ENCODE measurements at places on chromosomes 7 and 10. TPM values are rescaled to one million over a fixed set of nuclear protein-coding genes. Genes with fewer than 3 reads are reported as not detected.
A peak's percentile ranks its signal among the peaks of the same experiment; 100 is the strongest.

MACC1 gene
- total RNA-seq, result 0.26 TPM

AKR1D1 gene
- not detected for total RNA-seq

EPC1 gene
- total RNA-seq, result 19.3 TPM

PMS2 gene
- 28.1 TPM for total RNA-seq

GRCh38 chr10:25036381-25036780 lies 20.0 kb downstream of the THNSL1 start:
- no peak for DNase-seq

DNA sequence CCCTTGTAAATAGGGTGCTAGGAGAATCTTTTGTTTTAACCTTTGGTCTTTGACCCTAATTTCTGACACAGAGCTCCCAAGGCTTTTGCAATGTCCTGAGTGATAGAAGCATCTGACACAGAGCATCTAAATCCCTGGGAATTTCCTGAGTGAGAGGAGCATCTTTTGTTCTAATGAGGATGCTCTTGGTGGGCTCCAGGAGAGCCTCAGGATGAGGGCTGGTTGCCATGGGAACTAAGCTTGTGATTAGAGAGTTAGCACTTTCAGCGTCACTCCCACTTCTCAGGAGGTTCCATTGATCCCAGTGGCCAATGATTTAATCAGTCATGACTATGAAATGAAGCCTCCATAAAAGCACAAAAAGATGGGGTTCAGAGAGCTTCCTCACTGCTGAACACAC lies 264.8 kb downstream of the KIF20B start:
- no peak for DNase-seq

DNA sequence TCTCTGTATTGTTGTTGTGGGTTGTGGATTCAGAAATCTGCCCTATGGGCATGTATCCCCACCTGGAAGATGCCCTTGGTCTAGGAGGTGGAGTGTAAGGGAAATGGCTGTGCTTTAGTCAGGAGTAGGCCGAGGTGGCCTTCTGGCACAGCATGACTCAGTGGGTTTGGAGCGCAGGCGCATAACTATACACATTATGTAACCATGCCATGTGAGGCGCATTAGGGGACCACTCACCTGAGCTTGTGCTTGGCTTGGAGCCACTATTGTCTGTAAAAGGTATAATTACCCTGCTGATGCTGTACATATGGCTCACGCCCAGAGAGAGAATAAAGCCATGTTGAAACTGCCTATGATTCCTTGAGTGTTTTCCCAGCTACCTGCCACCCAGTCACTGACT lies 20.6 kb upstream of the ADAMTS14 start:
- DNase-seq, result no peak

DNA sequence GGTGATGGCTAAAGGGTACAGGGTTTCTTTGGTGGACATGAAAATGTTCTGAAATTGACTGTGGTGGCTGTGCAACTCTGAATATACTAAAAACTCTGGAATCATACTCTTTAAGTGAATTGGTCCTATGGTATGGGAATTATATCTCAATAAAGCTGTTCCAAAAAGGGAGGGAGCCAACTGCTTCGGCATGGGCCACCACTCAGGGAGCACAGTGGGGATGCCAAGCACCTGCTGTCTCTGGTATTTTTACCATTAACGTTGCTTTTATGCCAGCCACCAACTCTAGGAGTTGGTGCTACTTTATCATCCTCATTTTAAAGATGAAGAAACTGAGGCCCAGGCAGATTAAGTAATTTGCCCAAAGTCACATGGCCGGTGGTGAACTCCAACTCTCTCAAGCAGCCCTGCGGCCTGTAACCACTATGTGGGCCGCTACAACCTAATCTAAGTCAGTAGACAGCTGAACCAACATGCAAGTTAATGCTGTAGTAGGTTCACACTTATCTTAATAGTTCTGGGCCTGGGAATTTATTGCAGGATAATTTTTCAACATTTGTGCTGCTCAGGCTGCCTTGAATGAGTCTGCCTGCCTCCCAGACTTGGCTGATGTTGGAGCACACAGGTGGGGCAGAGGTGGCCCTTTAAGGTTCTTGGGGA lies 20.8 kb downstream of the SH3PXD2A start:
- DNase-seq, result no peak

DNA sequence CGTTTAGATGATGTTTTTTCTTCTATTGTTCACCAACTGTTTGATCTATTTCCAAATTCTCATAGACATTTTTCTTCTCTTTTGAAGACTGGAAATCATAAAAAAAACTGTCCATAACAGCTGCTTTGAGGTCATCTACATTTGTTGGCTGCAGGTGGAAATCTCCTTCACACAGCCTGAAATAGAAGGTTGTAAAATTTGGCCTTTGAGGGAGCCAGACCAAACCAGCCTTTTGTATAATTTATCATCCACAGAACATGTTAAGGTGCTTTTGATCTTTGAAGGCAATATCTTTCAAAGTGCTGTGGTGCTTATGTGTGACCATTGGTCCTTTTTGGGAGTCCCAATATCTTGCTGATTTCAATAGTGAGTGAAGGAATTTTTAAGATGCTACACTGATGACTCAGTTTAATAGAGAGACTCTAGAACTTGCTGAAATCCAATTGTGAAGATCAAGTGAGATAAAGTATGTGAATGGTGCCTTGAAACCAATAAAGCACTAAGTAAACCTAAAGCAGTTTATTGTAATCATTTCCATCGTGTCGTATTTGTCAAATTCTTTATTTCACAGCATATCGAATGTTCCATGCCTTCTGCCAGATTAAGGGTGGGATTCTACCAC lies 5.4 kb downstream of the FERD3L start:
- no peak for DNase-seq

DNA sequence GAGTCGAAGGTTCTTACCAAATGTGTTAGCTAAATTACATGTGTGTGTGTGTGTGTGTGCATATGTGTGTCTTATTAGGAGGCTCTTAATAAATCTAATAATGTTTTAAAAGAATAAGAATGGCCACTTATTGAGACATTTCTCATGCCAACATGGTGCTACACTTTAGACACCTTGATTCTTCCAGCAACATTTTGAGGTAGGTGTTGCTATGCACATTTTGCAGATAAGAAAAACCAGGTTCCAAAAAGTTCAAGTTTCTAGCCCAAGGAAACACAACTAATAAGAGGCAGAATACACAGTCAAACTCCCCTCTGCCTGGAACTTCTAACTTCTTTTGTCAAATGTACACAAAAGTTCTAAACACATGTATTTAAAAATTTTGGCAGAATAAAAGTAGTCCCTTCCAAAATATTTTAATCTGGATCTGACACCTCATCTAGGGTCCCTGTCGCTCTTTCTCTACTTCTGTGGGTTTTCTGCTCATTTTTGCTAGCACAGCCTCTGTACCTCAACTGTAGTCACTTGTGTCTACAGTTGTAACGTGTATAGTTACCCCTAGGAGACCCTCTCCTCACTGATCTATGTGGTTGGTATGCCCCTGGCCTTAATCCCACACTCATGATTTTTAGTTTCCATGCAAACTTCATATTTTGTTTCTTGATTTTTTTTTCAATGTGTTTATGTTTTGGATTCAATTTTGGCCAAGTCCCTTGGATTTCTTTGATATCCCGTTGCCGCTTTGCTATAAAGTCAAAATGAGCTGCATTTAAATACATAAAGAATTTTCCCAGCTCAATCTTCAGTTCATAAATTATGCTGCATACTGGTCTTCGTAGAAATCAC lies 4.3 kb downstream of the ANKRD1 start:
- DNase-seq, result no peak

DNA sequence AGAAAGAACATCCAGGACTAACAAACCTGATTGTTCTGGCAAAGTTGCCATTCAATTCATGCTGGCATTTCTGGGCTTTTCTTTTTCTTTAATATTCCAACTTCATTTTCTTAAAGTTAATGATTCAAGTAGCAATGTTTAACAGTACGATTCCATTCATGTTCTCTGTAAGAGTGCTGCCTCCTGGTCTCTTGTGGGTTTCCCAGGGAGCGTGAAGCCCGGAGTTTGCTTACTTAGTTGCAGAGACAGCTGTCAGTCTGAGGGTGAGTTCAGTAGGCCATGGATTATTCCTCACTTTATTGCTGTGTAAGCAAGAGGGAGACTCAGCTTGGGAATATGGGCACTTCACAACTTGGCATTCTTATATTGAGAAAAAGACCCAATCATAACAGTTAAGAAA lies 142.2 kb downstream of the TWIST1 start:
- DNase-seq, result no peak

- no peak for DNase-seq
These were observed 114.0 kb downstream of the WDFY4 start for GRCh38 chr10:48798481-48799254.

DNA sequence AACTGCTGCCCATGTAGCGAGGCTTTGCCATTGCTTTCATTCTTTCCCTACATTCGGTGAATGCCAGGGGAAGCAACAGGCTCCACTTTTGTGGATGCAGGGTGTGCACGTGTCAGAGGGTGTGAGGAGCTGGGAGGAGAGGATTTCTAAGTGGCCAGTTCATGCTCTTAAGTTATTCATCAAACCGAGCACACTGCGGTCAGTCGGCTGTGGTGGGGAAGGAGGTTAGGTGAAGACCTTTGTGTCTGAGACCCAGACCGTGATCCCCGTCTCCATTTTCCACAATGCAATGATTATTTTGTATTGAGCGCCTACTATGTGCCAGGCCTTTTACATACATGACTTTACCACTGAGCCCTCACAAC lies 438.6 kb upstream of the GALNT17 start:
- DNase-seq, result peak; percentile 78

- DNase-seq, result peak; percentile 48
These were observed 76.3 kb downstream of the CLIP2 start for GRCh38 chr7:74365322-74366022.

GRCh38 chr10:101560298-101561067 lies 27.6 kb downstream of the POLL start:
- DNase-seq, result no peak

DNA sequence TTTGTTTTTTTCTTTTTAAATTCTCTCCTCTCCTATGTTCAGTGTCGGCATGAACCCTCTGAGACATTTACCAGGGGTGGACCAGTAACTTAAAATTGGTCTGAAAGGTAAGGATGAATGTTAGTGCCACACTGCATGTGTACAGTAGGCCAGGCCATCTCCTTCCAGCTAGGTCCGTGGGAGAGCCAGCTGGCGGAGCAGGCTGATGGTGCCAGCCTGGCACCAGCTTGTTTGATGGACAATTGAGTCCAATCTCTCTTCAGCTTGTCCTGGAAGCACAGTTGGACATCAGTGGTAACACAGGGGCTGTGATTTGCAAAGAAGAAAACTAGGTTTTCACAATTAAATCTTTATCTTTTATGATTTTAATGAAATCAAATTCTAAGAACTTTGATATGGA lies 136.5 kb downstream of the CNNM2 start:
- DNase-seq, result no peak

DNA sequence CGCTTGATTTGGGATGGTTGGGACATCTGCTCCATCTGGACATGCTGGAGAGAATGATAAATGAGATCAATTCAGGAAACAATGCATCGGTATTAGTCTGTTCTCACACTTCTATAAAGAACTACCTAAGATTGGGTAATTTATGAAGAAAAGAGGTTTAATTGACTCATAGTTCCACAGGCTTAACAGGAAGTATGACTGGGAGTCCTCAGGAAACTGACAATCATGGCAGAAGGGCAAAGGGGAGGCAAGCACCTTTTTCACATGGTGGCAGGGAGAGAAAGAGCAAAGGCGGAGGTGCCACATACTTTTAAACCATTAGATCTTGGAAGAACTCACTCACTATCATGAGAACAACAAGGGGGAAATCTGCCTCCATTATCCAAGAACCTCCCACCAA lies 16.8 kb upstream of the TSPAN12 start:
- no peak for DNase-seq

DNA sequence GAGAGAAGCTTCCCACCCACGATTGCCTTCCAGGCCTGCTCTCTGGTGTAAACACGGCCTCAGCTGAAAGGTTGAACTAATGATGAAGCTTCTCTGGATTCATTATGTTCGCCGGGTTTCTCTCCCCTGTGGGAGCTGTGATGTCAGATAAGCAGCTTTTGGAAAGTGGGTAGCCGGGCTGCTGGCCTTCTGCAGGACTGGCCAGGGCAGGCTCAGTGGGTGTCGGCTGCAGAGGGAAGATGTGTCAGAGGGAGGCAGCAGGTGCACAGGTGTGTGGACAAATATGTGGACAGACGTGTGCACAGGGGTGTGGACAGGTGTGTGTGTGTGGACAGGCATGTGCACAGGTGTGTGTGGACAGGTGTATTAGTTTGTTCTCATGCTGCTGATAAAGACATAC lies 28.5 kb upstream of the PSMG3 start:
- no peak for DNase-seq

GRCh38 chr10:73743327-73743904 lies 756 bp upstream of the SEC24C start:
- no peak for DNase-seq

- DNase-seq, result no peak
These were observed 35.8 kb downstream of the RBM17 start for GRCh38 chr10:6124666-6125065.

DNA sequence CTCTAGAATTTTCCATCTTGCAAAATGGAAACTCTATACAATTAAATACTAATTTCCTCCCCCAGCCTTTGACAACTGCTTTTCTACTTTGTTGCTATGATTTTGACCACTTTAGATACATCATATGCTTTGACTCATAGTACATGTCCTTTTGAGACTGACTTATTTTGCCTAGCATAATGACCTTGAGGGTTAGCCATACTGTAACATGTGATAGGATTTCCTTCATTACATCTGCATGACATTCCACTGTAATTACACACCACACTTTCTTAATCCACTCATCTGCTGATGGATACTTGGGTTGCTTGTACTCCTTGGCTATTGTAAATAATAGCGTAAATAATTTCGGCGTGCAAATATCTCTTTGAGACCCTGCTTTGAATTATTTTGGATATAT lies 127.7 kb downstream of the JAZF1 start:
- peak; percentile 73 for DNase-seq

- no peak for DNase-seq
These were observed 85.5 kb upstream of the ZNF800 start for GRCh38 chr7:127478024-127478355.

DNA sequence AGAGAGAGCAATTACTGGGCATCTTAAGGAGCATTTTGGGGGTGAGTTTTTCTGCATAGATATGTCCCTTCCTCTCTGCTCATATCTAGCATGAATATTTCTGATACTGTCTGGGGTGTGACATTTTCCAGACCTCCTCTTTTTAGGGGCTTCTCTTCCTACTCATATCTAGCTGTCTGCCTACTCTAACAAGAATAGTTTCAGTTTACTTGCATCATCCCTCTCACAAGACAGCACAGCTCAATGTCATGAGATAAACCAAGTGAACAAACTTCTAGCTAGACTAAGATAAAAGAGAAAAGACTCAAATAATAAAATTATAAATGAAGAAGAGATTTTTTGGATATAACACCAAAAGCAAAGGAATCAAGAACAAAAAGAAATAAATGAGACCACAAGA lies 419.5 kb upstream of the SORCS1 start:
- DNase-seq, result no peak

GRCh38 chr10:126893206-126893605 lies 12.0 kb upstream of the DOCK1 start:
- DNase-seq, result no peak

DNA sequence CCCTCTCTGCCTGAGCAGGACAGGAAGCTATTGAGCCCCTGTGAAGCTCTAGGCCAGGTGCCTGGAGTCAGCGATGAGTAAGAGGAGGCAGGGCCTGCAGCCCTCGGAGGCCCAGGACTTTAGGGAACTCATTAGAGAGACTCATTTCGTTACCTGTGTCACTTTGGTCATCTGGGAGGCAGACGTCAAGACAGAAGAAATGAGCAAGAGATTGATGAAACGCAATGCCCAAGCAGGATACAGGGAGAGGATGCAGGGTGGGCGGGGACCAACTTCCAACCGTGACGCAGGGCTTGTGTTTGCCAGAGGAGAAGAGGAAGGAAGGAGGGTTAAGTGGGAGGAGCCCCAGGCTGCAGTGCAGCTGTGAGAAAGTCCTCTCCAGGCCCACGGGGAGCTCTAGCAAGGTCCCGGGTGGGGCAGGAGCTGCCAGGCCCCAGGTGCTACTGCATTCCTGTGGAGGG lies 26.4 kb upstream of the GNA12 start:
- peak; percentile 63 for DNase-seq
